8988T (cell line): ENCODE measurements at places on chromosomes 12 and 14.

- DNase-seq = no peak
Observed at GRCh38 chr14:35687335-35687939, 121.7 kb downstream of the RALGAPA1 start.

DNA sequence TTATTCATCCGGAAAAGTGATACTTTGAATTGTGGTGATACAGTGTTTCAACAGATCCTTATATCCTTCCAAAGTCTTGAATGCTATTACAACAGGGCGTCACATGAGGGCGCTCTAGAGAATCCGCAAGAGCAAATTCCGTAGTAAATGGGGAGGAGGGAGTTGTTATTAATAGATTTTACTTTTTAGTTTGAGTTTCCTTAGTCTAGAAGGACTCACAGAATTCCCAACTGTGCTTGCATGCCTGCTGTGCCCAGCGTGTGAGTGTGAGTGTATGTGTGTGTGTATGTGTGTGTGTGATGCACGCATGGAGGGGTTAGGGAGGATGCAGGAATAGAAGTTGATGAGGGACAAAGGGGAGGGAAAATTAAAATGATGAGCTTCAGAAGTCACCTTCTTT, 375.3 kb downstream of the C12orf75 start:
- DNase-seq = peak; percentile 14

DNA sequence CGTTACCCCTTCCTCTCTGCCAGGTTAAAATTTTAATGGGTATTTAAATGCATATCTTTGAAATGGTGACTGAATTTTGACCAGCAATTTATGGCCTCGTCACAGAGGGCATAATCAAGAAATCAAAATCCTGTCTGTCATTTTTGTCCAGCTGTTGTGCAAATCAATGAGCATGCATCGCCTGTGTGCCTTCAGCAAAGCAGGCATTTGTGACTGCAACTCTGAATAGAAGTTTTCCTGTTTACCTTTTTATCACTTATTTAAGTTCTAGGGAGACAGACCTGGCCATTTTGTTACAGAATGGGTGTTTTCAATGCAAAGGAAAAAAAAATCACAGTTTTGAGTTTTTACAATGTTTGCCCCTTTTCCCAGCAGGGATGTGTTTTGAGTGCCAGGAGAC, 107.4 kb downstream of the PPM1A start:
- no peak for DNase-seq

- no peak for DNase-seq
Observed at GRCh38 chr14:20400965-20401593, 12.2 kb downstream of the TEP1 start.

DNA sequence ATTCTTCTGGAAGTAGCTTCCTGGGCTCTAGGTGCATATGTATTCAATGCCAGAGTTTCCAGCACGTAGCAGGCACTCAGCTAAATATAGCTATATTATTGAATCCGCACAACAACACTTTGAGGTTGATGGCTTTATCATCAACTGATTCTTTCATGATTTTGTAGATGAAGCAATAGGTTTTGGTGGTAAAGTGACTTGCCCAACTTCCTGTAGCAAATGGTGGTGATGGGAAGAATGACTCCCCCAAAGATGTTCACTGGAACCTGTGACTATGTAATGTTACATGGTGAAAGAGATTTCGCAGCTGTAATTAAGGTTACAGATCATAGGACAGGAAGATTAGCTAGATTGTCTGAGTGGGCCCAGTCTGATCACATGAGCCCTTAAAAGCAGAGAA, 3.2 kb downstream of the TDRD9 start:
- no peak for DNase-seq
